Stimulated activated CD4-positive, alpha-beta T cell treated with anti-CD3 and anti-CD28 coated beads, TNF-alpha, amount 100 ng/mL, for 4 hours (primary cell): ENCODE measurements at places on chromosomes 7 and 10.
A peak's percentile ranks its signal among the peaks of the same experiment; 100 is the strongest.

- DNase-seq = no peak
These were observed 98.2 kb downstream of the PCDH15 start for GRCh38 chr10:54702583-54703485.

DNA sequence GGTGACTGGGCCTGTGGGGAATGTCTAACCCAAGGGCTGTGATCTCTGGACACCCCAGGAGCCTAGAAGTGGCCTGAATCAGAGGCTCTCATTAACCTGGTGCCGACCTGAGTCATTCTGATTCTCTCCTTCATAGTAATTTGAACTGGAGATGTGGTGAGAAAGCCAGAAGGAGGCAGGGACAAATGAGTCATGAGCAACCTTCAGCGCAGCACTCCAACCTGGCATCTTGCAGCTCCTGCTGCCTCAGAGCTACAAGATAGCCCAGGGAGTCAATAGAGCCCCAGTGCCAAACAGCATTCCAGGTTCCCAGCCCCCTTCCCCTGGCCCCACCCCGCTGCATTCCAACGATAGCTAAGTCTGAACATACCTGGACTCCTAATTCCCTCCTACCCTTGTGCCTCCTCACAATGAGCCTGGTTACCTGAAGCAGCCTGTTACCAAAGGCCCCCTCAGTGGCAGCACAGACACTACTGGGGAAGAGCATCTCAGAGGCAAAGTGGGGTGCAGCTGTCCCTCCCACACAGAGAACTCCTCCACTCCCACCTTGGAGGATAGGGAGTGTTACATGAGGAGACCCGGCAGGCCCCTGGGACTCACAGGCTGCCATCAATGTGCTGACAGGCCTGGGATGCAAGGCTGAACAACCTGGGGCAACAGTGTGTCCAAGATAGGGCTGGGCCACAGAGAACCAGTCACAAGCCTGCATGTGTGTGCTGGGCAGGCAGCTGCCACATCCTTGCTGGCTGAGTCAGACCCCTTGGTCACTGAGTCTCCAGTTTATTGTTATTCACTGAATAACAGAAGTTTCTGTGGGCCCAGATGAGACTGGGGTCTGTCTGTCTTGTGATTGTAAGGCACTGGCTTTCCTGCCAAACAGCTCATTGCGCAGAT, 76.8 kb upstream of the LEP start:
- DNase-seq = no peak

GRCh38 chr7:31850601-31851000, 163.6 kb downstream of the PPP1R17 start:
- DNase-seq = no peak

DNA sequence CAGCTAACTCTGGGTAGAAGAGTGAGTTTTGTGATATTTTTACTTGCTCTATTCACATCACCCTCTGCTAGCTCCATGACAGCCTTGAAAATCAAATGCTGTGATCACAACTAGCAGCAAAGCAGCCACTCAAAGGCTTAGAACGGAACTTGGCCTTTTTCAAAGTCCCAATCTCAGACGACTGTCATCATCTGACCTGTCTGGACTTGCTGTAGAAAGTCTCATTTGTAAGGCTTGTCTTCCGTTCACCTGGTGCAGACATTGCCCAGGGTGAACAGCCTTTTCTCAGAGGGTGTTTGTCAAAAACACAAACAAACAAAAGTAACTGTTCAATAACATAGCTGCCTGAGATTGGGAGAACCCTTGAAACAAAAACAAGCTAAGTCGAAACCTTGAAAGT, 458.9 kb upstream of the ADARB2 start:
- no peak for DNase-seq

DNA sequence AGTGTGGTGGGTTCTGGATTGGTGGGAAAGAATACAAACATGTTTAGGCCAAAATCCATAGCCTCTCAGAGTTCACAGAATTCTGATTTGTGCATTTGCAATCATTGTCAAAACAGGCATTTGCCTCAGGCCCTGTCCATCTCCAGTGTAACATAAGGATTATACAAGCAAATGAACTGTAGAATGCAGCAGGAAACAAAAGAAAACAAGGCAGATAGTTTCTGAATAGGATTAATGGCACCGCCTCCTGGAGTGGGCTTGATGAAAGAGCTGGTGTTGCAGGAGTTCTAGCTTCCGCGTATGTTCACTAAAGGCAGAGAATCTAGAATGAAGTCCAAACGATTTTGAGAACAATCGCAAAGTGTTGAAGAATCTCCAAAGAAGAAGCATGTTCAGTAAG, 11.3 kb upstream of the MPP7 start:
- no peak for DNase-seq

- DNase-seq = no peak
These were observed 56.0 kb downstream of the NKX6-2 start for GRCh38 chr10:132729810-132730572.

- DNase-seq = no peak
These were observed 186.2 kb downstream of the DNAJB6 start for GRCh38 chr7:157522954-157523353.

GRCh38 chr10:102604439-102604841, 39.8 kb upstream of the TRIM8 start:
- no peak for DNase-seq

DNA sequence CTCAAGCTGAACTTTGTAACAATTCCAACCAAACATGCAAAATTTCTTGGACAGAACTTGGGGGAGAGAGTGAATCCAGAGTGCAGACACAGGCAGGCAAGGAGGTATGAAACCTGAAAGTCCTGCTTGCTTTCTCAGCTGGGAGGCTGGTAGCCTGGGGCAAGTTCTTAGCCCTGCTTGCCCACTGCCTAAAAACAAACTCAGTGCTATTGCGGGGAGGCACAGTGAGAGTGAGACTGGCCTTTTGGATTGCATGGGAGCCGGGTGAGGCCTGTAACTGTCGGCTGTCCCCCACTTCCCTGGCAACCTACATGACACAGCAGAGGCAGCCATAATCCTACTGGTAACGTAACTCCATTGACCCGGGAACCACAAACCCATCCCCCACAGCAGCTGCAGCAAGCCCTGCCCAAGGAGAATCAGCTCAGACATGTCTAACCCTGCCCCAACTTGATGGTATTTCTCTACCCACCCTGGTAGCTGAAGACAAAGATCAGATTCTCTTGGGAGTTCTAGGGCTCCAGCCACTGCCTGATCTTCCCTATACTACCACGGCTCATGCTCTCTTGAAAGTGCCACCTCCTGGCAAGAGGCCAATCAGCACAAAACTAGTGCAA, 663.6 kb downstream of the GRM8 start:
- DNase-seq = no peak

GRCh38 chr7:117777335-117778142, 95.7 kb downstream of the CTTNBP2 start:
- DNase-seq = no peak

GRCh38 chr10:34254596-34254995, 560.5 kb downstream of the PARD3 start:
- DNase-seq = no peak

DNA sequence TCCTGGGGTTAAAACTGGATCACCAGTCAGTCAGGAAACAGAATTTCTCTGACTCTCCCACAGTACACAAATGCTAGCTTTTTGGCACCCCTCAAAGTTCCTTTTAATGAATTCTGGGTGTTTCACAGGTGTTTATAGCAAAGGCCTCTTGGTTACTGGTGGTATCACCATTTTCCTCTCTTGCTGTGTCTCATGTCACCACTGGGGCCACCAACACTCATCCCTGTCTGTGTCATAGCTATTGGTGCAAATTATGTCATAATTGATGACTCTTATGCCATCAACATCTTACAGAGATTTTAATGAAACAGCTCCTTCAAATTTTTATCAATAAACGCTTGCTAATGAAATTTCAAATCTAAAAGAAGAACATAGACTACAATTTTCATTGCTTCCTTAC, 27.7 kb upstream of the OSBPL3 start:
- DNase-seq = no peak

DNA sequence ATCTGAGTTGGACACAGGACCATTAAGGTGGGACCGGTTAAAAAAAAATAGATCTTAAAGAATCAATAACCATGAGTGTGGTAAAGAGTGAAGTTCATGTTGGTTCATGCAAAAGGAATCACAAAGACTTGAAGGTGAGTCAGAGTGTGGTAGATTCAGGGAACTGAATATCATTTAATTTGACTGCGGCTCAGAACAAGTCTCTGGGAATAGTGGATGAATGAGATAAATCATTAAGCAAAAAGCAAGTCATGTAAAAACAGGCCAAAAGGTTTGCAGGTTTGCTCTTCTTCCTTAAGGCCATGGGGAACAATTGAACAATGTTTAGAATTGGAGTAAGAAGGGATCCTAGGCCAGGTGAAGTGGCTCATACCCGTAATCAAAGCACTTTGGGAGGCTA, 385.8 kb downstream of the ETV1 start:
- no peak for DNase-seq

DNA sequence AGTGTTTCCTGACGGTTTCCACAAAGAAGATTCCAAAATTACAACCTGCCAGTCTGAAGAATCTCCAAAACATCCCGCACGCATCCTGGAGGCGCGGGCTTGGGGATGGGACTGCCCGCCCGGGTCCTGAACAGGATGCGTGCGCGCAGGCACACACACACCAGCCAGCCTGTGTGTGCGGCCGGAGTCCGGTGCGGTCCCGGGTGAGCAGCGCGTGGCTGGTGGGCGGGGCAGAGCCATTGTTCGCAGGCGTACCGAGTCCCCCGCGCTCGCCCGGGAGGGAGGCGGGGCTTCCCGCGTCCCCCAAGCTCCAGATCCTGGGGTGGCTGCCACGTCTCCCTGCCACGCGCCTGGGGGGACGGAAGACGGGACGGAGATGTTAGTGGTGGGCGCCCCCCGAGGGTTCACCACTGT, 675 bp upstream of the SCD start:
- DNase-seq = peak; percentile 41

GRCh38 chr10:31401287-31401686, 82.3 kb downstream of the ZEB1 start:
- DNase-seq = no peak

DNA sequence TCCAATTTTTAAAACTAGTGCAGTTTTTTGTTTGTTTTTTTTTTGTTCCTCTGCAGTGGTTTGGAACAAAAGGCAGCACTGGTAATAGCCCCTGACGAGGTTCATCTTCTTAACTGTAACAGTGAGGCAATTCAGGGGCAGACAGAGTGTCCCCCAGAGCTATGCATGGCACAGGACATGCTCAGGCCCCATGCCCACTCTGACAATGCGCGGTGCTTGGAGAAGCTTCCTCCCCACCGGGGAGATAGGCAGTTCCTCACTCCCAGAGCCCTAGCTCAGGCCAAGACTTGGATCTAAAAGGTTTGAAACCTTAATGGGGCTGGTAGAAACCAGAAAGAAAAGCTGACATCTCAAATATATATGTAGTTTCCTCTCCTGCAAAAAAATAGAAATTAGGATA, 17.9 kb upstream of the MPP7 start:
- no peak for DNase-seq

GRCh38 chr7:31059551-31059950, 7.4 kb downstream of the ADCYAP1R1 start:
- DNase-seq = no peak

DNA sequence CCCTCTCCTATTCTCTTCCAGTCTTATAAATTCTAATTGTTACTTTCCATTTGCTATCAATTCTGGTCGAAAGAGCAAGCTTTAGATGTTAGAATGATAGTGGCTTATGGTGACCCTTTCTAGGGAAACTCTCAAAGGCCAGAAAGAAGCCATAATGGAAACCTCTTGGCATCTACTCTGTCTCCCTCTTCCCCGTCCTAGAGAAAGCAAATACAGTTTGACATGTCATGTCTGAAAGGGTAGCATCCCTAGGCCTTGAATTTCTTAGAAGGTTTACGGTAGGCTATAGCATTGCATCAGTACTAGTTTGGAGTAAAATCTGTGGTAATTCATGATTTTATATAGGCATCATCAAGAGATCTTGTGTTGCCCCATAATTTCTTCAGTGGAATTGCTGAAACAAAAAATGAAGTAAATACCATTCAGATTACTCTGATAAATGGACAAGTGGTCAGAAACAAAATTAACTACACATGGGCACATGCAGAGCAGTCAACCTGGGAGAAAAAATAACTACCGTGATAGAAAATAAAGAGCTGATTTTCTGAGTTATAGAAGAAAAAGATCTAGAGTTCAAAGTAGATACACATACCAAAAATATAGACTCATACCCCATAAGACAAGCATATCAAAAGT, 4.4 kb downstream of the PRKAR2B start:
- no peak for DNase-seq

DNA sequence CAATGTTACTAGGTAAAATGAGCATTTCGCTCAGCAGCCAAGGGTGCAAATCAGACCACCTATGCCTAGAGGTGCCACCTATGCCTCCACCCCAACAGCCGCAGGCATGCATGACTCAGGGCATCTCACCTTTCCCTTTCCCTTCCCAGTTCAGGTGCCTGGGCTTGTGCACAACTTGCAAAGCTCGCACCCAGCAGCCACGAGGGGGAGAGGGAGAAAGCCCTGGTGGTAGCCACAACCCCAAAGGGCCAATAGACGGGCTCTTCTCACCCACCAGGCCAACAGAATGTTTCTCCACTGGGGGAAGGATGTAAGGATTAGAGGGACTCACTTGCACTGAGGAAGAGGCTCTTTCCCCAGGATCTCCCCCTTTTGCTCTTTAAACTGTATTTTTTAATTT, 462.3 kb upstream of the PCDH15 start:
- no peak for DNase-seq

DNA sequence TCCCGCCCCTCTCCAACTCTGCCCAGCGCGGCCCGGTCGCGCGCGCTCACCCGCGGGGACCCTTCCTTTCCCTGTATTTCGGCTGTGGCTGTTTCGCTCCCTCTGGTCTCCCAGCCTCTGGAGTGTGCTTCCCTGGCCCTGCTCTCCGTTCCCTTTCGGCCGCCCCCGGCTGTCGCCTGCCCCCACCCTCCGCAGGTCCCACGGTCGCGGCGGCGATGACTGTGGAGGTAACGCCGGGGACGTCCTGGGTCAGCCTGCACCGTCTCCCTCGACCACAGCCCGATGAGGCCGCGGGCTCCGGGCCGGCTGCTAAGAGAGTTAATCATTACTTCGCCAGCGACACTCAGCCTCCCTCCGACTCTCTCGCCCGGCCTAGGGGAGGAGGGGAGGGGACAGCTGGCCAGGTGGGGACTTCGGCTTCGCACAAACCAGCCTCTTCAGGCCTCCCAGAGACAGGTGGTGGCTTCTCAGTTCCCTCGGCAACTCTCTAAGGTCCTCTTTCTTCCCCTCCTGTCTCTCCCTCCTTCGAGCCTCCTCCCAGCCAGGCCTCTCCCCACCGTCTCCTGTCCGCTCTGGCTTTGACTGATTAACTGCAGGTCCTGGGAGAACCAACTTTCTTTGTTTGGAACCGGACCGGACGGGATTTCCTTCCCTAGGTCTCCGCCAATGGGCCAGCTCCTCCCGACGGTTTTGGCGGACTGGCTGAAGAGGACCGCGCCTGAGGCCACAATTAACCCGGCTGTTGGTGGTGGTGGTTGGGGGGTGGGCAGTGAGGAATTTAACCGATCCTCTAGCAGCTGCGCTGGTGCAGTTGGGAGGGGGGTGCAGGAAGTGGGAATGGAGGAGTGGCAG, 5.6 kb upstream of the PAX2 start:
- DNase-seq = no peak

GRCh38 chr7:5597772-5598171, 174.1 kb upstream of the TNRC18 start:
- DNase-seq = no peak

GRCh38 chr7:111324228-111324627, 233.3 kb downstream of the LRRN3 start:
- DNase-seq = no peak

GRCh38 chr10:104016661-104017060, 49.7 kb downstream of the SLK start:
- DNase-seq = no peak

- DNase-seq = no peak
These were observed 32.6 kb upstream of the AGMO start for GRCh38 chr7:15594461-15594860.

- DNase-seq = no peak
These were observed 12.6 kb downstream of the TSPAN15 start for GRCh38 chr10:69463886-69464285.
